ENCODE measurements at places on chromosomes 6 and 20.

- DNase-seq = no peak
Measured at GRCh38 chr6:93317592-93317991, 101.8 kb downstream of the EPHA7 start.

DNA sequence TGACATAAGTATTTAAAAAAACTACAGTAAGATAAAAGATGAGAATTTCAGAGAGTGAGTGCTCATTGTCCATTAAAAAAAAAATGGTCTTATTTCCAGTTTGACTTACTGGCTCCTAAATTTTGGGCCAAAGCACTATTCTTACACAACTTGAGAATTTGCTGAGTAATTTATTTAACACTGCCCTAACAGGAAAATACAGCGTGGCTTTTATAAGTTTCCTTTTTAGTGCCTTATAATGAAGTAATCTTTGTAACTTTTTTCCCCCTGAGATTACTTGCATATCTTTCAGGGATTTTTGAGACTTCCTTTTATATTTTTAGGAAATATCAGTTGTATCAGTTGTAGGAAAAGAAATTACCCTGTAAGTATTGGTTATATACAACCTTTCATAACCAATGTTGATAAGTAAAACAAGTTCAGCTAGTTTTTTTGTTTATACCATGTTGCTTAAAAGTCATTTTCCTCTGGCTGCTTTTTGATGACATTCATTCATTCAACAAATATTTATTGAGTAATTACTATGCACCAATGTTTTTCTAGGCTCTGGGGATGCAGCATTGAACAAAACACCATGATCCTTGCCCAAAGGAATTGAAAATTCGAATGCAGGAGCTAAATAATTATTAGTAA, 106.4 kb upstream of the SGK1 start:
- no peak for DNase-seq

- no peak for DNase-seq
Measured at GRCh38 chr6:2529211-2529719, 221.5 kb downstream of the MYLK4 start.

GRCh38 chr6:123940551-123940950, 136.9 kb downstream of the NKAIN2 start:
- no peak for DNase-seq

GRCh38 chr6:18507561-18507960, 120.4 kb downstream of the RNF144B start:
- DNase-seq = no peak

GRCh38 chr6:100435299-100435698, 29.4 kb downstream of the SIM1 start:
- DNase-seq = no peak

DNA sequence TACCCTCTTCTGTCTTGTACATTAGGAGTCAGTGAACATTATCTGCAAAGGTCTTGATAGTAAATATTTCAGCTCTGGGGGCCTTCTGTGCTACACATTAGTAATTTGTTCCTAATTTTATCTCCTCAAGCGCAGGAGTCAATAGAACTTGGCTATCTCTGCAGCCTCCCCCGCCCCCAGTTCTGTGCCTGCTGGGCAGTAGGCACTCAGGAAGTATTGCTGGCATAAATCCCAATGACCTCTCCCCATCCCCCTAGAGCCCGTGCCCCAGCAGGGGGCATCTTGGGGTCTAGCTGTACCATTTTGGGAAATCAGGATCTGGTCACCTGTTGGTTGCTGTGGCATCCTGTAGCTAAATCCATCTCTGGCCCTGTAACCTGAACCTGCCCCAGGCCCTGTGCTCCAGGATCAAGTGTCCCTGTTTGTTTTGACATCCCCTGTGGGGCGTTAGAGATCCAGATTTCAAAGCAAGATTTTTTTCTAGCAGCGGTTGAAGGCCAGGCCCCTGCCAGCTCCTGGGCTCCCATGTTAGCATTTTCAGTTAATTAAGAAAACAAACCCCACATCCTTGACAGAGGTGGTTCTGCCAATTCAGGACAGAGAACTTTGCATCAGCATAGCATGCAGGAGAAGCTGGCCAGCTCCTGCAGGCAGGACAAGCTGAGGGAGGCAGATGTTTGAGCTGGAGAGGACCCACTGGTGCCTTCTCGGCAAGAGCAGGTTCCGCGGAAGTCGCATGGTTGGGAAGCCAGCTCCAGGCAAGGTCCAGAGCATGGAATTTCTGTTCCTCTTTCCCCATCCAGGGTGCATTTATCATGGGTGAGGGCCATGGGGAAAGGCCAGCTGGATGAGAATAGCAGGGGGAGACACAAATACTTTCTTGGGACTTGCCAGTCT, 32.1 kb downstream of the DAAM2 start:
- no peak for DNase-seq

DNA sequence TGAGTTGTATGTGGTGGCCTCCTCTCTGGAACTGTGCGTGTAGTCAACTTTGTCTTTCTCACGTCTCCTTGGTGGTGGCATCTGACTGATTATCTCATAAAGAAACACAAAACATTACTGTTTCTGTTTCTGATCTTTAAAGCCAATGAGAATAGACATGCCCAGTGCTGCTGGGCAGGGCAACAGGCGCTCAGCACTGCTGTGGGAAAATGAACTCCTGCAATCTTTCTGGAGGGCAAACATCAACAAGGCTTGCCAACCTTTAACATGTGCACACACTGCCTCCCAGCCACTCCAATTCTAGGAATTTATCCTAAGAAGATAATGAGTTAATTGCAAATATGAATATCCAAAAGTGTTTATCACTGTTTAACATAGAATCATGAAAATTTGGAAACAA, 106.3 kb upstream of the CD93 start:
- no peak for DNase-seq

DNA sequence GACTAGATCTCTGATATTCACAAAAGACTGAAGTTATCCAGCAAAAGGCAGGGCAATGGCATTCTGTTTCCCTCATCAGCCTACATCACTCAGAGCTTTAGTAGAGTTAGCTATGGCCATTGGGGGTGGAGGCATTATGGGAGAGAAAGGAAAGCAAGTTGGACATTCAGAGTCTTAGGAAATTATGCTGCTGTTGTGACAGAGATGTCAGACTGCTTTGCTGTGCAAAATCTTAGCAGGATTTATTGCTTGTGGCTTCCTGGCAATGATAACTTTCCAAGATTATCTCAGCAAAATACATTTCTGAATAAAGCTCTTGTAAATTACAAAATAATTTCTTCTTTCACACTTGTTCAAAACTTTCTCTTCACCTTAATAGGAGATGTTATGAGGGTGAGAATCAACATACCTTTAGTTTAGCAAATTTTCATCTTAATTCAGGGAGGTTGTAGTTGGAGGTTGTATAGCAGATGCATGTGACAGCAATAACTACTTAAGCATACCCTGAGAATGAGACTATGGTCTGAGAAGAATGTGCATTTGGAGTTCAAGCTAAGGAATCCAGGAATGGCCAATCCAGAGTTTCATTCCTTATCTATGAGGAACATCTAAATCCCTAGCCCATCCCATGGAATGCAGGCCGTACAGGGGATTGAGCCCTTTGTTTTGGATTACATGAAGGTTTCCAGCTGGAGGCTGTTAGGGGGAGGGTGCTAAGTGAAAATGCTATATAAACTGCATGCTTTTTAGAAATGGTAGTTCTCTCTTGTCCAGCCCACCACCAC, 179.8 kb downstream of the HAO1 start:
- no peak for DNase-seq

- DNase-seq = no peak
Measured at GRCh38 chr6:7334685-7335084, 21.7 kb upstream of the SSR1 start.

DNA sequence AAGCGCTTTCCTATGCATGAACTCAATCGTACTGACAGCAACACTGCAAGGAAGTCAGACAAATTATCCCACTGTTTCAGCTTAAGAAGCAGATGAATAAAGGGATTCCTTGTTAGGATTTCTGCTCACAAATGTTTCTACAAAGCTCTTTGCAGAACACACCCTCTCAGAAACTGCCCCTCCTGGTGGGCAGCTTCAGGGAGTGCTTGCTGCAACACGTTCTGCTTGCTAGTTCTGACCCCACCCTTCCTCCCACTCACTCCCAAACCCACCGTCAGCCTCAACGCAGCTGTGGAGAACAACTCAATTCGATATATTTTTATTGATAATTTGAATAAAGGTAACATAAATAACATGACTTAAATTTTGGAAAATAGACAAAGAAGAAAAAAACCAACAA, 250.8 kb upstream of the PRDM1 start:
- no peak for DNase-seq

- no peak for DNase-seq
Measured at GRCh38 chr6:138957484-138957883, 30.6 kb downstream of the REPS1 start.

DNA sequence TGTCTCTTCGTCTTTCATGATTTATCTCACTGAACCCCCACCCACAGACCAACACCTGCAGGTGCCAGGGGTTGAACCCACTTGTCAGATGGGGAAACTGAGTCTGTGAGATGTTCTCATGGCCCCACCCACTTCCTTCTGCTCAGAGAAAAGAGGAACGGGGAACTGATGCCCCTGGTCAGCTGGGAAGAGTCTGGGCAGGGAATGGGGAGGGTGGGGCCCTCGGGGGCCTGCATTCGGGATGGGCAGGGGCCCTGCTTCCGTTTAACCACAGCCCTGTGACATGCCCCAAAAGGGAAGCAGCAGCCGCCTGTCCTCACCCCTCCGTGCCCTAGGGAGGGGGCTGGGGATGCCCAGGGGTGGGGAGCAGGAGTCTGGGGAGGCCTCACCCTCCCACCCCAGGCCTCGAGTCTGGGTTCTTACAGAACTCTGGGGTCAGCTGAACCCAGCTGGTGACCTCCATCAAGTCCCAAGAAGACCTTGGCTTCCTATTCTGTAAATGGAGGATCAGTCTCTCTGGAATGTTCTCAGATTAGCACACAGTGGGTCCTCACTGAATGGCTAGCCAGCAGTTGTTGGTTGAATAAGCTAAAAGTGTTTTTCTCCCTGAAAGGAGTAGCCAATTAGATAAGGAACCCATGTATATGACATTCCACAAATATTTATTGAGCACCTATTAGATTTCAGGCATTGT, 81.5 kb downstream of the CEBPB start:
- no peak for DNase-seq

- no peak for DNase-seq
Measured at GRCh38 chr6:122663981-122664380, 53.8 kb downstream of the PKIB start.

GRCh38 chr6:17093686-17094085, 8.2 kb upstream of the STMND1 start:
- DNase-seq = no peak

GRCh38 chr6:98579079-98579478, 255.3 kb upstream of the POU3F2 start:
- no peak for DNase-seq

DNA sequence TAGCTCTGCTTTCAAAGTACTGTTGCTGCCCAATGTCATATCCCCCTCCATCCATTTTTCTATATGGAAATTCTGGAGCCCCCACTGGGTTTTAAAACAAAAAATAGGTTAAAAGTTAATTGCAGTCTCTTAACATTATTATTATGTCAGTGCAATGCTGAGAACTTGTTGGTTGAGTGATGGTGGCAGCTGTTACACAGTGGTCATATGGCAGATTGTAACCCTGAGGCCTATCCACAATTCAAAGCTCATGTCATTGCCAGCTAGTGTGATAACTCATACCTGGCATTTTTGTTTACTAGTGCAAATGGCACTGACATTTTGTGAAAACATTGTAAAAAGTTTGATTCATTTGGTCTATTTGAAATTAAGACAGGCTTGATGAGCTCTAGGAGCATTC, 305.7 kb upstream of the FLRT3 start:
- no peak for DNase-seq

DNA sequence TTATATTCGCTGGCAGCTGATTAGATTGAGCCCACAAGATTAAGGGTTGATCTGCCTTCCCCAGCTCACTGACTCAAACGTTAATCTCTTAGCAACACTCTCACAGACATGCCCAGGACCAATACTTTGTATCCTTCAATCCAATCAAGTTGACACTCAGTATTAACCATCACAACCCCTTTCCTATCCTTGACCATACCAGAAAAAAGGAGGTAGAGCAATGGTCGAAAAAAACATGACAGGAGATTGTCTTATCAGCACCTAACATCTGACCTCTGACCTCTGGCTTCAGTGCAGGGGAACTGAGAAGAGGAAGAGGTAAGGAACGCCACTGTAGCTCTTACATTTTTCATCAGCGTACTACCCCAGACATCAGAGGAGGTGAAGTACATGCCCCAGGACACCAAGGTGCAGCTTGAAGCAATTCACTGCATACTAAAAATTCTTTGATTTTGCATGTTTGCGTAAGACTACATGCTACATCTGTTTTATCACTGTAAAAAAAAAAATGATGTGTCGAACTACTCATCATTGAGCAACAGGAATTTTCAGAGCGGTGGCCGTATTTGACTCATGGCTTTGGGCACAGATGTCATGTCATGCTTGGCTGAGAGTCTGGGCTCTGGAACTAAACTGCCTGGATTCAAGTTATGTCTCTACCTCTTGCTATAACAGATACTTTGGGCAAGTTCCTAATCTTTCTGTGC, 188.0 kb upstream of the TAB2 start:
- DNase-seq = no peak

DNA sequence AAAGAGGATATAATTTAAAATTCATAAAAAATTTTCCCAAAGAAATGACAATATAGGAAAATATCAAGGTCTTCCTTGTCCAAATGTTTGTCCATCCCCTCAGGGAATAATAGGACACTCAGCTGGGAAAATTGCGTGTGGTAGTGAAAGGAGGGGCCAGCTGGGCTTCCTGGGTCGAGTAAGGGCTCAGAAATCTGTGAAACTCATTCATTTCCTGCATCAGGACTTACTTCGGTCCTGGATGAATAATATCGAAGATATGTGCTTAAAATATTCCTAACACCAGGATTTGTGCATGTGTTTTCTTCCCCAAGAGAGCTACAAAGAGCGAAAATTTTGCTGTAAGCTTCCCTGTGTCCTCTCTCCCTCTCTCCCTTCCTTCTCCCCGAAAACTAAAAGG, 118.2 kb upstream of the GJE1 start:
- DNase-seq = no peak

DNA sequence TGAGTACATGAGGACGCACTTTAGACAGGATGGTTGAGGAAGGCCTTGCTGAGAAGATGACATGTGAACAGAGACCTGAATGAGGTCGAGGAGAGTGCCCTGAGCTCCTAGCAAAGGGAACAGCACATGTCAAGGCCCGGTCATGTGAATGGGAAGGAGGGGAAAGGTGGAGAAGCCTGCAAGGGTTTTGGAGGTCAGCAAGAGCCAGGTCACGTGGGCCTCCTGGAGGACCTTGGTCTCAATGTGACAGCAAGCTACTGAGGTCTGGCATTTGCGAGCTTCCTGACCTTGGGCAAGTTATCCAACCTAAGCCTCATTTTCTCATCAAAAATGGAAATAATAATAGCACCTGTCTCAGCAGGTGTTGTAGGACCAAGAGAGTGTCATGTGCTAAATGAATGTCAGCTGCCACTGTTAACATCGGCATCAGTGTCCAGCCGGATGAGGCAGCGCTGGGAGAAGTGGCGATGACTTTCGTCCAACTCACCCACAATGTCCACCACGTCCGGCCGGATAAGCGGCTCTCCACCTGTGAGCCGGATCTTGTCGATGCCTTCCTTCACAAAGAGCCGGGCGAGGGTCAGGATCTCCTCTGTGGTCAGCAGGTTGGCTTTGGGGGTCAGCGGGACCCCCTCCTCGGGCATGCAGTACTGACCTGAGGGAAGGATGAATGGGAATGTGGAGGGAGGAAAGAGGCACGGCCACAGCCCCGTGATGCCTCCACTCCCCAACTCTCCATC, 8.9 kb downstream of the MOCS1 start:
- no peak for DNase-seq
